ENCODE measurements at places on chromosomes 3 and 15.

- no peak for DNase-seq
These were observed 7.1 kb downstream of the ISLR2 start for GRCh38 chr15:74137537-74137894.

GRCh38 chr3:9192248-9193025, 57.0 kb downstream of the SRGAP3 start:
- no peak for DNase-seq

DNA sequence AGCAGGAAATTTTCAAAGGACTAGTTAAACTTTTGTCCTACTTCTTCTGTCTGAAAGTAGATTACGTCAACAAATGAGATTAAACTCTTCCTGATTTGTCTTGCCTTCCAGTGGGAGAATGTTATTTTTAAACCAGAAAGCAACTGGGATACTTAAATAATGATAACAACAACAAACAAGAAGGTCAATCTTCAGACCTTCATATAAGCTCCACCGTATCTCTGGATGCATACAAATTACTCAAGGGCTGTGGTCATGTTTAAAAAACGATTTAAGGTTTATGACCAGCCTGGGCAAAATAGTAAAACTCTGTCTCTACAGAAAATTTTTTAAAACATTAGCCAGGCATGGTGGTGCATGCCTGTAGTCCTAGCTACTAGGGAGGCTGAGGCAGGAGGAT, 145.3 kb upstream of the NPHP3 start:
- no peak for DNase-seq

- DNase-seq = no peak
These were observed 33.4 kb upstream of the PCSK6 start for GRCh38 chr15:101522621-101523559.

- DNase-seq = no peak
These were observed 18.6 kb downstream of the IQSEC1 start for GRCh38 chr3:13054341-13055285.

GRCh38 chr3:159069091-159069490, 267.2 kb downstream of the MFSD1 start:
- DNase-seq = no peak

GRCh38 chr3:123286308-123287023, 84.7 kb downstream of the SEC22A start:
- no peak for DNase-seq

DNA sequence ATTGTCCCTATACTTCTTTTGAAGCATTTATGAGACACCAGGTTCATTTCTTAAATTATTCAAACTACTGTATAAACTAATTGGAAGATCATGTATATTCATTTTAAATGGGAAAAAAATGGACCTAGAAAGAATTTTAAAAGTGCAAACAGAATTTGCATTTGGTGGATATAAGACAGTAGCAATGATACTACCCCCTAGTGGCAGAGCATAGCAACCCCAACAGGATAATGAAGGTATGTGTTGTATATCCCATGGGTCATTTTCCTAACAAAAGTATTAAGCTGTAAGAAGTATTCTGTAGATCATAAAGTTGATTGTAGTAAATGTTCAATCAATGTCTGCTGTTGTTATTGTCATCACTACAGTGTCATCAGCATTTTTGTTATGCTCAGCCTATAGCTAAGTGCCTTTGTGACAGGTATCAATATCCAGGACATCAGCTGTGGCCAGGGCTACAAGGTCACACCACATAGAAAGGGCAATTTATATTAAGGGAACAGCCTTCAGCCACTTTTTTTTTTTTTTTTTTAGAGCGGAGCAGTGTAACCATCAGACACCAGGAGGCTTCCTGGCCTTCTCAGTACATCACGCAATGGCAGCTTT, 175.8 kb downstream of the FOXB1 start:
- DNase-seq = no peak

Measured in activated naive CD4-positive, alpha-beta T cell (primary cell).